ENCODE measurements at places on chromosomes 7 and 10.
A peak's percentile ranks its signal among the peaks of the same experiment; 100 is the strongest.

- DNase-seq, result no peak
Observed at GRCh38 chr10:70809726-70810125, 6.0 kb upstream of the SGPL1 start.

- DNase-seq, result no peak
Observed at GRCh38 chr10:82161264-82161663, 286.3 kb downstream of the NRG3 start.

GRCh38 chr10:12388671-12389070 is 39.3 kb downstream of the CAMK1D start:
- DNase-seq, result no peak

GRCh38 chr10:19299645-19300044 is 251.0 kb downstream of the MALRD1 start:
- no peak for DNase-seq

DNA sequence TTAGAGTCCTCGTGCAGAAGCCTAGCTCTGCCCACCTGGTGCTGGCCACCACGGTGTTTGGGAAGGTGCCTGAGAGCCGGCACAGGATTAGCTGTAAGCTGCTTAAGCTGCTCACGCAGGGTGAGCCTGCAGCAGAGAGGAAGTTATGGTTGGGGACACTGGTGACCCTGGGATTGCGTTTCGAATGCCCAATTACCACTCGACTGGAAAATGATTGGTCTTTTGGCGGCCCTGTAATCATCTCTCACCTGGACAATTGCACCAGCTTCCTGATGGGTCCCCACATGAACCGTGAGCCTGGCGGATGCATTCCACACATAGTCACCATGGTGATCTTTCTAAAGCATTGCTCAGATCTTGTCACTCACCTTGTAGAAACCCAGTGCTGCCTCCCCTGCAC is 442.3 kb upstream of the ZMIZ1 start:
- DNase-seq, result no peak

DNA sequence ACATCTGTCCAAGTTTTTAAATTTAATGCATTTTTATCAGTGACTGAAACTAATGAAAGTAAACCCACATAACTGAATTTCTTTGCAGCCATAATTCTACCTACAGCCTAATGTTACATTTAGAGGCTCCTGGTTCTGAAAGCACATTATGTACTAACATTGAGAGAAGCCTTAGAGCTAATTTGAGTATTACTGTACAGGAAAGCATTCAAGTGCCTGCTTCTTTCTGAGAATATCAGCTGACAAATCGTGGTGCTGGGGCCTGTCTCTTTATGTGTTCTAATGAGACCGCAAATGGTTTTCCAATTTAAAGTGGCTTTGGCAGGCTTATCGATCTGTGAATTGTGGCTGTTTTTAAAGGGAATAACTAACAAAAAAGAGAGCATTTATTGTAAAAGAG is 32.3 kb upstream of the DGKB start:
- DNase-seq, result no peak

DNA sequence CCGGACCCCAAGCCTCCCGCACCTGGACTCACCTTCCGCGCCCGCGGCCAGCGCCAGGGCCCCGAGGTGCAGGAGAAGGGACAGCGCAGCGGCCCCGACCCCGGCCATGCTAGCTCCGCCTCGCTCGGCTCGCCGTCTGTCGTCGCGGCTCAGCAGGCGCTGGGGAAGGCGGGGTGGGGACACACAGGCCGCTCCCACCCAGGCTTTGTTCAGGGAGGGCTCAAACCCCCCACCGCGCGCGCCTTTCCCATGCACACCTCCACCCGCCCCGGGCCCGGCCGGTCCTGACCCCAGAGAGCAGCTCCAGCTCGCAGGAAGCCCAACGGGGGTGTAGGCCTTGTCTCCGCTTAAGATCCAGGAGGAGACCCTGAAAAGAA is at the start of gene KCP:
TSS of gene KCP (minus strand) at position 141 of the 377 bp plus-strand sequence. CDS start at position 108, 33 bp downstream.
- DNase-seq, result no peak

DNA sequence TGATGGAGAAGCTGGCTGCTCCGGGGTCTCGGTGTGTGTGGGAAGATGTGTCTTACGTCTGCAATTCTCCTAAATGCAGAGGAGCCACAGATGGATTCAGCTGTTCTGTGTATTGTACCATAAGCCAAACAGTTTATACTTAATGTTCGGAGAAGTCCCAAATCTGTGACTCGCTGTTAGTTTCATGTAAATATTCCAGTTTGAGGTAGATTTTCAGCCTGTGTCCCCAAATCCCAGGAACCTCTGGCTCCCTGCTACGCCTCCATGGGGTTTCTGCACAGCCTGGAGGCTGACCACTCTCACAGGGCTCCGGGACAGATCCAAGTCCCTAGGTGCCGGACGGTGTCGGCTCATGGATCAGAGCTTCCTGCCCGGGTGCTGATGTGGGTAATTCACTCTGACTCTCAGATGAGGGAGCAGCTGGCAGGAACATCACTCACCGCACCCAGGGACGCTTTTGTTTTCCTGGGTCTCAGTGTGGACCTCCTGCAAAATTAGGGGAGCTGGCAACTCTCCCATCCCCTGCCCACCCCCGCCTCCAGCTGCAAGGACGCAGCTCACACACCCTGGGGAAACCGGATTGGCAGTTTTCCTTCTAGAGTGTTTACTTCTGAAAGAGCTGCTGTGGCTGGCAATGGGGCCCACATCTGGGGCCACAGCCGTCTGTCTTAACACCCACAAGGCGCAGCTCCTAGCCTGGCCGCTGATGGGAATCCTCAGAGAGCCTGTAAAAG is 421.1 kb upstream of the FOXK1 start:
- DNase-seq, result no peak

DNA sequence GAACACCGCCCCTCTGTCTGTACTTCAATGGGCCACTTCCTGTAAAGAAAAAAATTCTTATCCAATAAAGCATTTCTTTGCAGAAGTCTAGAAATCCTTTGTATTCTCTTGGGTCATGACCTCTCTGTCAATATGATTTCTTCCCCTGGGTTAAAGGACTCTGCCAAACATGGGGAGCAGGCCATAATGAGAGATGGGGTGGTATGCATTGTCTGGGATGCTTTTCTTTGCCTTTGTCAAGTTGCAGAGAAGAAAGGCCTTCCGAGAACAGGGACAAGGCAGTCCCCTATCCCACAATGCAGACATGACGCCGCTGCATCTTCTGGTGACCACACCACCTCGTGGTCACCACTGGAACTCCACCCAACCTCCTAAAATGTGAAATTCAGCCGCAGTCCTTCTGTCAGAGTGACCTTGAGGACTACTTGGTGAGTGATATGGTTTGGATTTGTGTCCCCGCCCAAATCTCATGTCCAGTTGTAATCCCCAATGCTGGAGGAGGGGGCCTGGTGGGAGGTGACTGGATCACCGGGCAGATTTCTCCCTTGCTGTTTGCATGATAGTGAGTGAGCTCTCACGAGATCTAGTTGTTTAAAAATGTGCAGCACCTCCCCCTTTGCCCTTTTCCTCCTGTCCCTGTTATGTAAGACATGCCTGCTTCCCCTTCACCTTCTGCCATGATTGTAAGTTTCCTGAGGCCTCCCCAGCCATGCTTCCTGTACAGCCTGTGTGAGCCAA is 15.2 kb upstream of the FRMPD2 start:
- DNase-seq, result no peak

- DNase-seq, result no peak
Observed at GRCh38 chr7:11473807-11474424, 358.1 kb downstream of the THSD7A start.

DNA sequence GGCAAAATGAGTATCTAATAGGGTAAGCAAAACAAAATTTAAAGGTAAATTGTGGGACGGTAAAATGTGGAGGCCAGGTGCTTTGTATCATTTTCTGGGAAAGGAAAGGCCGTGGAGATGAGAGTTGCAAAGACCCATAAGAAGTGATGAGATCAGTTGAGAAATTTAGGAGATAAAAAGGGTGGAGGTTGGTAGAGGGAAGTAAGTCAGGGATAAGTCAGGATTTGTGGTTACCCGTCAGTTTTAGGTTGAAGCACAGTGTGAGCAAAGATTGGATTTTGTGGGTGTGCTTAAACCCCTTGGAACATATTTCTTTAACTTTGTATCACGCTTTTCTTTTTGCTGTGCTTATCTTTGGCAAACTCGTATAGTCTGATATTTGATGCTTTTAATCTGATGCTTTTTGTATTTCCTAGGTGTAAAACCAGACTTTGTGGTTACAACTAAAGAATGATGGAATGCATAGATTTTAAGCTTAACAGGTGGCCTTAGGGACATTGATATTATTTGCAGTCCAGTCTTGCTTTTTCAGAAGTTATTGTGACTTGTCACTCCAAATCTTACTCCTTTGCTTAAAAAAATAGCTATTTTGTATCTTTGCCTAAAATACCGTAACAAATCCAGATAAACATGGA is 1.2 kb downstream of the BTRC start:
- no peak for DNase-seq

DNA sequence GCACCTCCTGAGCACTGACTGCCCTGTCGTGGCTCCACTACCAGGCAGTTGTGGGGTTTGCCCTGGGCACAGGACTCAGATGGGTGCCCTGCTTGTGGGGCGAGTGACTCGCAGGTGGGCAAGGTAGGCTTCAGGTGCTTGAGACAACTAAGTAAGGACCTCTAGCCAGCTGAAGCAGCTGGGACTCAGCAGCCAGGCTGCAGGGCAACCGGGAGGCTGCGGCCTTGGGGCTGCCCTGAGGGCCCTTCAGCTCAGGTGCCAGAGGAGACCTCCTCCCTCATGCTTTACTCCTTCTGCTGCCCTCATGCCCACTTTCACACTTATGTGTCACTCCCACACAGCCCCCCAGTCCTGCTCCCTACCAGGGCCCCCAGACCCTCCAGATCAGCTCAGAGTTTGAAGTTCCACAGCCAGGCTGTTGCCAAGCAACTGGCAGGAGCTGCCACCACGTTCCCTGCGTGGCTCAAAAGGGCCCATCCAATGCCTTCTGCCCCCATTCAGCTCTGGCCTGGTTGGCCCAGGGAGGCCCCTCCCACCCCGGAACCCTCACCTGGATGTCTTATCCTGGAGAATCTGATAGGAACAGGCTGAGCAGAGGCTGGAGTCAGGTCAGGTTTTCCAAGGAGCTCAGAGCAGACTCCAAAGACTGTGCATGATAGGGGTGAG is 10.0 kb downstream of the TLX1 start:
- DNase-seq, result no peak

DNA sequence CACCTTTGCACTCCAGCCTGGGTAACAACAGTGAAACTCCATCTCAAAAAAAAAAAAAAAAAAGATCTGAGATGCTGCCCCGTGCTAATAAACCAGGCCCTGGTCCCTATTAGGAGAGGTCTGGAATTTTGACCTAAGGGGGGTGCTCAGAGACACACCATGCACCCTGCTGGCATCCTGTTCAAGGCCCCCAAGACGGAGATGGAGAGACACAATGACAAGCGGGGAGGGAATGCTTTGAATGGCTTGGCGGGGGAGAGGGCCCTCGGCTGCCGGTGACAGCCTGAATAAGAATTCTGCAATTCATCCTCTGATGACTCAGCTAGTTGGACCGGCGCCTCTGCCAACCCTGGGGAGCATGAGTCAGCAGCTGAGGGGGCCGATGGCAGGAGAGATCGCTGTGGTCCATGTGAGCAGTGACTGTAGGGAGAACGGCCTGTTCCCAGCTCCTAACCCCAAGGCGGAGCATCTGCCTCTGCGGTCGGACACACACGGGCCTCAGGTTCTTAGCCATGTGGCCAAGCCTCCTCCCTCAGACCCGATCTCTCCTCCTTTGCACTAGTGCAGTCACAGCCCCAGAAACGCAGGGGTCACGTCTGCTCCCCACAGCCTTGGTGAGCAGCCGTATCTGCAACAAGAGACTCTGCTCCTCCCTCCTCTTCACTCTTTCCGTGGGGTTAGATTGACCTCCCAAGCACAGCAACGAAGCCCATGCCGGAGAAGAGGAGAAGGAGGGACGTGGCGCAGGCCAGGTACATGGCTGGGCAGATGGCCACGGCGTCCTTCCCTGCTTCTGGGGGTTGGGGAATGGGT is 14.9 kb downstream of the TRIM56 start:
- peak; percentile 67 for DNase-seq

GRCh38 chr10:73997461-73997786 is 492 bp upstream of the VCL start:
- peak; percentile 46 for DNase-seq

GRCh38 chr10:52644373-52645186 is 128.0 kb downstream of the MBL2 start:
- no peak for DNase-seq

GRCh38 chr10:3172081-3172445 is 519 bp downstream of the PITRM1 start:
- no peak for DNase-seq

DNA sequence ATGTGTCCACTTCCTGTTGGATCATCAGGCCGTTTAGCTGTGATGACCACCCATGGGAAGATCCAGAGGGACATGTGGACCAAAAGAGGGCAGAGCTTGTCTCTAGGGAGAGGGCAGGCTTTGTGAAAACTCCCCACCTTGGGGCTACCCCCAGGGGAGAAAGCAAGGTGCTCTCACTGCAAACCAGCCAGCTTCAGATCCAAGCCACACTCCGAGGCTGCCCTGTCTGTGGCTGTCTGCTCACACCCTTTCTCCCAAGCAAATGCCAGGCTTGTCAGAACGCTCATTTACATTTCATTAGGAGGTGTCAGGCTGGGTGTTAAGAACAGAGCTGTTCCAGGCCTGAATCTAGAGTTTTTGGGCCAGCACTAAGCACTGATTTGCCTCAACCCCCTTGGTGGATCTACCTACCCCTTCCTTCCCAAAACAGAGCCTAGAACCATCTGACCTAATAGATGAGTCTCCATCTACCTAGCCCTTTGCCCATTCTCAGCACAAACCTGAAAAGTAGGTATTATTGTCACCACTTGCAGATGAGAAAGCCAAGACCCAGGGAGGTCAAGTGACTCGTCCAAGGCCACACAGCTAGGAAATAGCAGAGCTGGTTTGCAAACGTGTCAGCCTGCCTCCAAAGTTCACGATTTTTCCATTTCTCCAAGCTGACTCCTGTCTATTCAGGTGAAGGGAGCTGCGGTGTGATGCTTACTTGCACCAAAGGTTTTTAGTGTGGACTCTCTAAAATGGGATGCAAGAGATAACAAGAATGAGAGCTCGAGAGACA is 130.9 kb downstream of the EMX2 start:
- DNase-seq, result no peak

DNA sequence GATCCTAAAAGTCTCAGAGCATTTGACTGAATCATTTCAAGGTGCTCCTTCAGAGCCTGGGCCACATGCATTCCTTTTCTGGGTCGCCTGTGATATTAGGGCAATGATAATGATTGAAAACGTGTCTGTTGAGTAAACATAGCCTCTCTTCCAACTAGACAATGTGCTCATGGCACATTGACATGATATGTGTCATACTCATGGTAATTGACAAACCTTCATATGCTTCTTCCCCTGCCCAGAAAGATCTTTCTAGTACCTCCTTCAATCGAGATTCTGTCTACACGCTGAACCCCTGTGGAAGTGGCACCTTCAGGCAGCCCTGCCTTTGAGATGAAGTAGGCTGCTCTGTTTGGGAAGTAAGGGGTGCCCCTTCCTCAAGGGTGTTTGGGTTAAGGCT is 98.9 kb upstream of the TCF7L2 start:
- DNase-seq, result no peak
